ENCODE measurements at places on chromosomes 1 and 21.

- no peak for DNase-seq
These were observed 1.6 kb downstream of the TUFT1 start for GRCh38 chr1:151541752-151542151.

GRCh38 chr1:4027492-4028138 lies 127.5 kb upstream of the C1orf174 start:
- DNase-seq, result no peak

GRCh38 chr1:225526878-225527277 lies 99.0 kb upstream of the LBR start:
- no peak for DNase-seq

GRCh38 chr1:164064501-164064900 lies 494.5 kb upstream of the PBX1 start:
- DNase-seq, result no peak

- DNase-seq, result no peak
These were observed 1135.9 kb downstream of the KCNT2 start for GRCh38 chr1:195472291-195472690.

- no peak for DNase-seq
These were observed 86.3 kb downstream of the ACBD6 start for GRCh38 chr1:180415985-180416633.

GRCh38 chr1:43890815-43891214 lies 42.8 kb upstream of the ARTN start:
- no peak for DNase-seq

- no peak for DNase-seq
These were observed 29.4 kb downstream of the JAK1 start for GRCh38 chr1:64936956-64937355.

- no peak for DNase-seq
These were observed 44.7 kb downstream of the SLC30A10 start for GRCh38 chr1:219883400-219884332.

- no peak for DNase-seq
These were observed 26.4 kb upstream of the SMYD3 start for GRCh38 chr1:246533371-246533905.

DNA sequence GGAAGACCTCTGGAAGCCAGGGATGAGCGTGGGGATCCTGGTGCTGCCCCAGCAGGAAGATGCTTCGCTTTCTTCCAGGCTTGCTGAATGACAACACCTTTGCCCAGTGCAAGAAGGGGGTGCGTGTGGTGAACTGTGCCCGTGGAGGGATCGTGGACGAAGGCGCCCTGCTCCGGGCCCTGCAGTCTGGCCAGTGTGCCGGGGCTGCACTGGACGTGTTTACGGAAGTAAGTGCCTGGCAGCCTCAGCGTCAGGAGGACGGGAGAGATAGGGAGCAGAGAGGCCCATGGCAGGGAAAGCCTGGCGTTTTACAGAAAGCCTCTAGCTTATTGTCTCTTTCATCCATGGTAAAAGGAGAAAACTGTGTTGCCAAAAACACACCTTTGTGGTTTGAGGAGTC lies 23.5 kb downstream of the PHGDH start:
- no peak for DNase-seq

- DNase-seq, result no peak
These were observed 6.8 kb downstream of the SPRR5 start for GRCh38 chr1:152953761-152954160.

GRCh38 chr1:16068356-16069270 lies 4.8 kb downstream of the FAM131C start:
- DNase-seq, result no peak

All from stimulated activated CD4-positive, alpha-beta T cell treated with anti-CD3 and anti-CD28 coated beads, TNF-alpha, amount 100 ng/mL, for 48 hours (primary cell).